ENCODE measurements at places on chromosomes 11 and 22.
A peak's percentile ranks its signal among the peaks of the same experiment; 100 is the strongest.

DNA sequence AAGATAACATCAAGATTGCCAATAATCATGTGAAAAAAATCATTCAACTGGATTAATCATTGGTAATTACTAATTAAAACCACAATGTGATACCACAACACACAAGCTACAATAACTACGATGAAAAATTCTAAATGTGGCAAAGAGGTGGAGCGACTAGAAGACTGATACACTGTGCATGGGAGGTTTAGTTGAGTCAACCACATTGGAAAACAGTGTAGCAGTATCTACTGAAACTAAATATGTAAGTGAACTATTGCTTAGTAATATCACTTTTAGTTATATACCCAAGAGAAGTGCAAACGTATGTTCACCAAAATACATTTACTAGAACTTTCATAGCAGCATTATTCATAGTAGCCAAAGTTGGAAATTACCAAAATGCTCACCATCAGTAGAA is 359.9 kb downstream of the ETS1 start:
- no peak for DNase-seq

GRCh38 chr22:38826801-38827200 is 17.0 kb downstream of the NPTXR start:
- no peak for DNase-seq

DNA sequence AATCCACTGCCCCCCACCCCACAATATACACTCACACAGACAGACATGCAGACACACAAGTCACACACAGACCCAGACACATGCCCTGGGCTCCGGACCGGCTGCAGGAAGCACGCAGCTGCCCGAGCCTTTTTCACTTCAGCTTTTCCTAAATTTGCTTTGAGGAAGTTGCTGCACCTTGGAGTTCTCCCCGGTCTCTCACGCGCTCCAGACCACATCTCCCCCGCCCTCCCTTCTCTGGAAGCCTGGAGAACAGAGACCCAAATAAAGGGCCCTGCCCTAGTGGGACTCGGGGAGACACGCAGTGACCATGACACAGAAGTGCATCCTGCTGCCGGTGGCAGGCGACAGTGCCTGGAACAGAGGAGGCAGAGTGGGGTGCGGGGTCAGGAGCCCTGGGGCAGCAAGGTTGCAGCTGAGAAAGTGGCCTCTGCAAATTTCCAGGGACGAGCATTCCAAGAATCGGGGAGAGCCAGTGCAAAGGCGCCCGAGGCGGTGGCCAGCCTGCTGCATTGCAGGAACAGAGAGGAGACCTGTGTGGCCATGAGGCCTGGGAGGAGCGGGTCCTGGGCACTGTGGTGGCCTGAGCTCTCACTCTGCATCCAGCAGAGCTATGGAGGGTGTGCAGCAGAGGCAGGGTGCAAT is 19.1 kb downstream of the RPL3 start:
- DNase-seq = no peak

- DNase-seq = peak; percentile 81
These were observed 50.4 kb upstream of the ARHGAP20 start for GRCh38 chr11:110762590-110762989.

DNA sequence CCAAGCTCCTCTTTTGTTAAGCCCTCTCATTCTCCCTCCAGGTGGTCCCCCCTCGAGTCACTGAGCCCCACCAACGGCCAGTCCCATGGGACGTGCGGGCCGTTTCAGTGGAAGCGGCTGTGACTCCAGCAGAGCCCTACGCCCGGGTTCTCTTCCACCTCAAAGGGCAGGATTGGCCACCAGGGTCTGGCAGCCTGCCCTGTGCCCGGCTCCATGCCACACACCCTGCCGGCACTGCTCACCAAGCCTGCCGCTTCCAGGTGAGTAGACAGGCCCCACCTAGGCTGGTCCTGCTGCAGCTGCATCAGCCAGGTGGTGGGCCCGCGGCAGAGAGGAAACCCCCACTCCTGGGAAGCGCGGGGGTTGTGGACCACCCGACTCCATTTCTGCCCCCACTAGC is 3.3 kb downstream of the TMEM132A start:
- DNase-seq = no peak

- DNase-seq = no peak
These were observed 31.7 kb upstream of the GCAT start for GRCh38 chr22:37775785-37776638.

GRCh38 chr11:14235701-14236100 is 123.3 kb downstream of the RRAS2 start:
- DNase-seq = no peak

DNA sequence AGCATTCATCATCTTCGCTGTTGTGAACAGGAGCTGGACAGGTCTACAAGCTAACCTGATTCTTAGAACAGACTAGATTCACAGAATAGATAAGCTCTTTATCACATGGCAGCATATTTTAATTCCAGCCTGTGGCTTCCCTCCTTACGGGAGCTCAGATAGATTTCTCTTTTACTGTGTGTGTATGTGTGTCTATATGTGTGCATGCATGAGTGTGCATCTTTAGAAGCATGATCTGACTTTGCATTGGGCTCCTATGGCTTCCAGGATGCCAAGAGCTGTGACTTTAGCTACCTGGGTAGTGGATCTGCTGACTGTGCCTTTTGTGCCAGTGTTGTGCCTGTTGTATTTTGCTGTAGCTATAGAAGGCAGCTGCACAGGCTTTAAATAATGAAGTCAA is 44.3 kb downstream of the ZNRF3 start:
- DNase-seq = no peak

DNA sequence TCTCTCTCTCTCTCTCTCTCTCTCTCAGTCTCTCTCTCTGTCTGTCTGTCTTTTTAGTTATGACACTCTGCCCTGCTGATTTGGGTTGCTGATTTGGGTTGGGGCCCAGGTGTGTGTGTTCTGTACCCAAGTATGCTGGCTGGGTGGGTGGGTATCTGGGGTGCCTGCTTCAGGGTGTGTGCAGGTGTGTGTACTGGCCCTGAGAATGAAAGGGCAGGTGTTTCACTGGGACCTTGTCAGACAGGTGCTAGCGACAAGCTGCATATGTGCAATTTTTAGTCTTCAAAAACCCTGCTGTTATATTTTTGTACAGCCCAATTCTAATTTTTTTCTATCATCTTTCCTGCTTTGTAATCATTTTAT is 943 bp downstream of the CSF2RB start:
- DNase-seq = no peak

Measured in NCI-H69 (cell line).